ENCODE measurements at places on chromosomes 1 and 21.

DNA sequence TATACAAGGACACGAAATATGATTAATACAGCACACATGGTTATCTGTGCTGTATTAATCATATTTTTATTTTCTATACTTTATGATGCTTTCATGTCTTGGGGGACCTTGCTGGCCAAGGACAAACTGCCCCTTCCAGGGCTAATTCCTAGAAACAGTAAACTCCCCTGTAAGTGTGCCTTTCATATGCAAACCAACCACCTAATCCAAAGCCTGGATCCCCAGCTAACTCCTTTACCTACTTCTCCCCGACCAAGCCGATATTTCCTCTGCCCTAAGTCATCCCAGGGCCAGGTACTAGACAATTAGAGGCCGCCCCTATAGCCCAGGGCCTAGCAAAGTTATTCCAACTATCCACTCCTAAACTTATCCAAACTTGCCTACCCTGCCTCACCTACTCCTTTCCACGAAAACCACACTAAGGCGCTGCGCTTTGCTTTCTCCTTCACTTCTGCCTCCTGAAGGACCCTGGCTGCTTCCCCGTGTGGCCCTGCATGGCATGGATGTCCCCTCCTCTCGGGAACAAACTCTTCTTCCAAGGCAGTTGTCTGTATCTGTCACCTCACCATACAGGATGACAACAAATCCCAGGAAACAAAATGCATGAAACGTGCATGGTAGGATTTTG lies 10.2 kb downstream of the SH3BP5L start:
- no peak for DNase-seq

DNA sequence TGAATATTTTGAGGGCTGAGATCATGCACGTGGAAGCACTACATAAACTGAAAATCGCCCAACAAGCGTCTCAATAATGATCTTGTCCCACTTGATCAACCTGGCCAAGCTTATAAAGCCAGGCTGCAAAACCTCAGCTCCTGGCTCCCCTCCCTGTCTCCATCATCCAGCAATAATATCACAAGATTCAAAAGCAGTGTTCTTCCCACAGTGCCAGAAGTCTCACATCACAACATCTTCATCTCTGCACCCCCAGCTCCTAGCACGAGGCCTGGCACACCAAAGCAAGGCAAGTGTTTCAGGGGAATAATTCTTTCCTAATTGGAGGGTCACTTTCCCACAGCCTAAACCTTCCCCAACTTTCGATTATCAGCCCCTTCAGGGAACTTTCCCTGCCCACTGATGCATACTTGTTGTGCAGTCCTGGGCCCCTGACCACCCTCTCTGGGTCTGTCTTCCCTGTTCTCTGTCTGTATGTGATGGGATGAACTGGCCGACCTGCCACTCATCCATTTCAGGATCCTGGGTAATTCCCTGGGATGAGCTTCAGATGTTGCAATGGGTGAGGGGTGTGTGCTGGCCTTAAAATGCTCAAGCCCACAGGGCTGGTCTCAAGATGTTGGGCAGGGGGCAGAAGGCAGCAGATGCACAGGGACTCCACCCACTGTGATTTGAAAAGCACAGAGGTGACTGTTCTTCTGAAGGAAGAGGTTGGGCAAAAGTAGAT lies 129.0 kb downstream of the DMRTB1 start:
- DNase-seq, result no peak

DNA sequence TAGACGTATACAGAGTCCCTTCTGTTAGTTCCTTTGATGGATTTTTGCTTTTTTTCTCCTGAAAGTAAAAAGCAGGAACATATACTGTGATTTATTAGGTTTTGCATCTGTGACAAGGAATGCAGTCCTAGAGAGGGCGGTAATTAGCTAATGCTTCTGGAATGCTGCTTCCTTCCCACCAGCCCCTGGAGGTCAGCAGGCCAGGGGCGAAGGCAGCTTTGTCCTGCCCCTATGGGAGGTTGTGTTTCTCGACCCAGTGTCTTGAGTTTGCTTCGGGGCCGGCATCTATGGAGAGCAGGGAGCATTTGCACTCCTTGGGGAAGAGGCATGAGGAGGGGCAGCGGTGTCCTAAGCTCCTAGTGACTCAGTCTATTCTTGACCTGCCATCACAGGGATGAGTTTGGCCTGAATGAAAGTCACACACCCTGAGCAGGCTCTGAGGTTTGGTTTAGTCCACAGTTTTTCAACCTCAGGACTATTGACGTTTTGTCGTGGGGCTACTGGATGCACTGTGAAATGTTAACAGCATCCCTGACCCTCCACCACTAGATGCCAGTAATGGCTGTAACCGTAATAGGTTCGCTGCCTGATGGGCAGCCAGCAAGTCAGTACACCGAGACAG lies 85.0 kb upstream of the KCNJ15 start:
- peak; percentile 86 for DNase-seq

GRCh38 chr1:221998781-221999180 lies 256.9 kb upstream of the DUSP10 start:
- DNase-seq, result no peak

DNA sequence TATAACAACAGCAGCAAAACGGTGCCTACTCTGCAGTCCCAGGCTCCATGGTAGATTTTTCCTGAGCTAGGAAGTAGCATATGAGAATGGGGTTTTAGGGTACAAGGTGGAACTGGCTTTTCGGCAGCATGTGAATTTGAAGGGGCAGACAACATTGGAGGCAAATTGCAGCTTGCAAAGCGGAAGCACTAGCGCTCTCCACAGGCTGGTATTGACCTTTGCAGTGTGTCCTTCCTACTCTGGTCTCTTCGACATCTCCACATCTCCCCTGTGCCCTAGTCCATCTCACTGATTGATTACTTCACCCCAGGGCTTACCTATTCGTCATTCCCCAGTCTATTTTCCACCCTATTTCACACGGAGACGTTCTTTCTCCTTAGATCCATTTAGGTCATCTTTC lies 13.0 kb downstream of the IGSF21 start:
- DNase-seq, result no peak

- no peak for DNase-seq
These were observed 18.4 kb upstream of the PLEKHG5 start for GRCh38 chr1:6509919-6510291.

- DNase-seq, result peak; percentile 5
These were observed 11.5 kb upstream of the MYOC start for GRCh38 chr1:171663854-171664575.

GRCh38 chr1:184388971-184389370 lies 2.1 kb downstream of the C1orf21 start:
- no peak for DNase-seq

GRCh38 chr1:36761113-36761512 lies 273.2 kb downstream of the GRIK3 start:
- DNase-seq, result no peak

DNA sequence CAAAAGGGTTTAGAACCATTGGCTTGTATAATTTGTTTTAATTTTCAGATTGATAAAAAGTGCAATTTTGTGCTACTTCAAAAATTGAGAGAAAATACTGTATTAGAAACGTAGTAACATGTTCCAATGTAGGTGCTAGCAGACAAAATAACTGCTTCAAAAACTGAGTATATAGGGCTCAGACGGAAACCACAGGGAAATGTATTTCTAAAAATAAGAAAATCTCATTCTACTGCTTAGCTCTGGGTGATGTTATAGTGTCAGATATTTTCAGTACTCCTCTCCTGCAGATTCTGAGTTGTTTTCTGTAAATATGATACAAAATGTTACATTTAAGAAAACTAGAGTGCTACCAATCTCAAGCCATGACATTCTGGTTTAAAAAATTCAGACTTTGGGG lies 55.4 kb downstream of the KCNK2 start:
- DNase-seq, result no peak

- DNase-seq, result no peak
These were observed at the start of gene TTC34 for GRCh38 chr1:2801535-2802291. TTC34 (minus strand) TSS chr1:2801693; CDS start chr1:2800827, 866 bp downstream.

DNA sequence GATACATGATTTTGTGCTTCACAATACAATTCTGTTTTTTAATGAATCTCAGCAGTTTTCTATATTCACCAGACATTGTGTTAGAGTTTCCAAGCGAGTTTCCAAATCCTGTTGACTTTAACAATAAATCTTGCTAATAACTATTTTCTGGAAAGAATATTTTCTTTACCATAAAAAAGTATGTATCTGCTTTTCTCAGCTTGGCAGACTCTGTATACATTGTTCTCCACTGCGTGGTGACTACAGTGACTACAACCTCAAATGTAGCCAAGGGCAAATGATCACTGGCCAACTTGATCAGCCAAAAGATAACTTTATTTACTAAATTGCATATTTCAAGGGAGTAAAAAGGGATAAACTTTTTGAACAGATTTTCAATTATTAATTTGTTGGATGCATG lies 325.9 kb upstream of the ADAMTS5 start:
- no peak for DNase-seq

Measured in fibroblast of skin of right biceps (primary cell).